ENCODE measurements at places on chromosomes 5 and 9. TPM values are rescaled to one million over a fixed set of nuclear protein-coding genes. Genes with fewer than 3 reads are reported as not detected.

The SMIM32 gene
- polyA plus RNA-seq, result not detected

The ANKRD34B gene
- polyA plus RNA-seq, result not detected

The ISL1 gene
- polyA plus RNA-seq, result 0.14 TPM

The FCHSD1 gene
- polyA plus RNA-seq, result 16.2 TPM

The OBP2A gene
- polyA plus RNA-seq, result not detected

The PCDHA11 gene
- under 0.01 TPM for polyA plus RNA-seq

The SLC25A46 gene
- polyA plus RNA-seq, result 8.0 TPM

The DDX4 gene
- polyA plus RNA-seq, result not detected

The INSL6 gene
- not detected for polyA plus RNA-seq

The EFNA5 gene
- 4.9 TPM for polyA plus RNA-seq

The SLCO6A1 gene
- 0.39 TPM for polyA plus RNA-seq

The SLC6A7 gene
- polyA plus RNA-seq, result not detected

The ENG gene
- polyA plus RNA-seq, result 17.9 TPM

The MARCOL gene
- polyA plus RNA-seq, result not detected

The PTGES2 gene
- polyA plus RNA-seq, result 59.4 TPM

The ELL2 gene
- 39.6 TPM for polyA plus RNA-seq

The LCN15 gene
- polyA plus RNA-seq, result not detected

The TAF11L7 gene
- polyA plus RNA-seq, result not detected

The TRIM36 gene
- 0.37 TPM for polyA plus RNA-seq

The CTSV gene
- polyA plus RNA-seq, result 7.9 TPM

The KLHL3 gene
- polyA plus RNA-seq, result 0.95 TPM

The NFX1 gene
- polyA plus RNA-seq, result 13.0 TPM

The INSL4 gene
- not detected for polyA plus RNA-seq

The GRXCR2 gene
- 0.04 TPM for polyA plus RNA-seq

The NXNL2 gene
- polyA plus RNA-seq, result 0.22 TPM

The PCDHGA8 gene
- polyA plus RNA-seq, result 0.29 TPM

The DNAI1 gene
- not detected for polyA plus RNA-seq

The TAF11L5 gene
- polyA plus RNA-seq, result not detected

The BTNL3 gene
- 0.02 TPM for polyA plus RNA-seq

The SGCD gene
- 0.84 TPM for polyA plus RNA-seq

The PLGRKT gene
- 19.7 TPM for polyA plus RNA-seq

The LSM11 gene
- polyA plus RNA-seq, result 0.94 TPM

The RBM27 gene
- 4.3 TPM for polyA plus RNA-seq

The GARIN3 gene
- not detected for polyA plus RNA-seq

The FOXD4L3 gene
- polyA plus RNA-seq, result 0.10 TPM

The PCDHA13 gene
- polyA plus RNA-seq, result not detected
